CD4-positive, alpha-beta T cell treated with Interleukin-17A for 1 hour (primary cell): ENCODE measurements at places on chromosomes 12 and 14.

DNA sequence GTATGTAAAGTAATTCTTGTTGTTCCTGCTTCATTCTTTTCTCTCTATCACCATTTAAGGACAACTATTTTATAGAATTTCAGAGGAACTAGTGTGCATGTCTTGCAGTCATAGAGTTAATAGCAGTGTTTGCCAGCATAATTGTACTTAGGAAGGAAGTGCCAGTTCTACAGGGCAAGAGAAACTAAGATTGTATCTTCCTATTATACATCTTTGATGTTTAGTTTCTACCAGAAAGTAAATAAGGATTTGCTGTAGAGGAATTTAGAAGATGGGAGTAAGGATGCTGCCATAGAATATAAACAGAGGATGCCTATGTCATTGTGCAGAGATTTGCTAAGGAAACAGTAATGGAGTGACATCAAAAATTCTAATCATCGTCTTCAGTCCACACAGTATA, 270.9 kb upstream of the NPAS3 start:
- no peak for DNase-seq

DNA sequence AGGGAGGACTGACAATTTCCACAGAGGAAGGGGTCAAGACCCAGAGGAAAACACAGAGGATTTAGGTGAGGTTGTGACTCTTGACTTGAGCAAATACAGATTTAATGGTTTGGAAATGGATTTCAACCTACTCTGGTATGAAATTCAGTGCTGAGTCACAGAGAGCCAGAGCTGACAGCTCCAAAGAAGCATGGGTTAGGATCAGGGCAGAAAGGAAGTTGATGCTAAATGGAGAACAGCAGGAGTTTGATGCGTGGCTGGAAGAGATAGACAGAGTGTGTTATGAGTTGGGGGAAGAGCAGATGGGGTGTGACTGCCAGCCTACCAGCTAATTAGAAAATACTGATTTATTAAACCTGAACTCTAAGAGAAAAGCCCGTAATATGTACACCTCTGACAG, 272.6 kb downstream of the FOXG1 start:
- DNase-seq = no peak

- no peak for DNase-seq
Measured at GRCh38 chr14:92465353-92466055, 48.1 kb upstream of the RIN3 start.

- DNase-seq = no peak
Measured at GRCh38 chr12:126760092-126760491, 1506.9 kb upstream of the TMEM132C start.

- DNase-seq = no peak
Measured at GRCh38 chr14:103124501-103125001, 1.3 kb downstream of the TNFAIP2 start.

GRCh38 chr14:56554301-56554700, 25.3 kb upstream of the TMEM260 start:
- no peak for DNase-seq

DNA sequence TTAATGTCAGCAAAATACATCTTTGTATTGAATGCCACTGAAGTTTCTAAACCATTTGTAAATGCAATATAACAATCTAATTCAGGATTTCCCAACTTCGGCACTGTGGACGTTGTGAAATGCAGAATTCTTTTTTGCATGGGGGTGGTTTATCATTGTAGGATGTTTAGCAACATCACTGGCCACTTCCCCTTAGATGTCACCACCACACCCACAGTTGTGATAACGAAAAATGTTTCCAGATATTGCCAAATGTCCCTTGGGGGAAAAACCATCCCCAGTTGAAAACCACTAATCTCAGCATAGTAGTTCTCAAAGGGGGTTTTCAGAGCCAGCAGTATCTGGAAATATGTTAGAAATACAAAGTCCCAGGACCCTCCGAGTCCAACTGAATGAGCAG, 203.3 kb downstream of the NAV3 start:
- DNase-seq = no peak

DNA sequence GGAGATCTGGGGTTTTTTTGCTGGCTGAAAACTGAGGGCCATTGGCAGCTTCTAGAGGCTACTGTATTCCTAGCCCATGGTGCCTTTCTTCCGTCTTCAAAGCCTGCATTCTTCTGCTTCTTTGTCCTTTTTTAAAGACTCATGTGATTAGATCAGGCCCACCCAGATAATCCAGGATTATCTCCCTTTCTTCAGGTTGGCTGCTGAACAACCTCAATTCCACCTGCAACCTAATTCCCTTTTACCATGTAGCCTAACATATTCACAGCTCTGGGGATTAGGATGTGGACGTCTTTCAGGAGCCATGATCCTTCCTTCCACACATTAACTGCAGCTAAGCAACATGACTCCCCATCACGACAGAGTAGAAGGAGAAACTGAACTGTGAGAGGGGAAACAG, 985.5 kb downstream of the DIO2 start:
- no peak for DNase-seq

GRCh38 chr14:76045773-76046172, 60.2 kb downstream of the IFT43 start:
- no peak for DNase-seq

DNA sequence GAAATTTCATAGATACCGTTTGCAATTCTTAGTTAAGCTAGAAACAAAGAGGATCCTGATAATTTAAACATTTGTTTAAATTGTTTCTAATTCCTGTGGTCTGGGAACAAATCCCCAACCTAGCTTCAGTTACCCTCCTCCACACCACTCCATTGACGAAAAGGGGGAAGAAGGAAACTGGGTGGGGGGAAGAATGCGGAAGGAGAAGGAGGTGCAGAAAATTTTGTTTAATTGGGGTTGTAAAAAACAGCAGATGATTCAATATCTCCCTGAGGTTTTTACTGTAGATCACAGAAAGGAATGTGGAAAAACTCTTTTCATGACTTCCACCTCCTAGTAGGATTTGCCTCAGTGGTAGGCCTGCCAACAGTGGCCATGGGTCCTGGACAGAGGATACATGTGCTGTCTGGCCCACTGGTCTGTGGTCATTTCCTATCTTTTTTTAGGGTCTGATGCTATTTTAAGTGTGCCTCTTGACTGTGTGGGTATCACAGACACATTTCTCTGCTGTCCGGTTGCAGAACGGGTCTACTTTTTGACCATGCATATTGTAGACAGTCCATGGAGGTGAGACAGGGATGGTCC, 122.9 kb upstream of the PCED1B start:
- DNase-seq = no peak

DNA sequence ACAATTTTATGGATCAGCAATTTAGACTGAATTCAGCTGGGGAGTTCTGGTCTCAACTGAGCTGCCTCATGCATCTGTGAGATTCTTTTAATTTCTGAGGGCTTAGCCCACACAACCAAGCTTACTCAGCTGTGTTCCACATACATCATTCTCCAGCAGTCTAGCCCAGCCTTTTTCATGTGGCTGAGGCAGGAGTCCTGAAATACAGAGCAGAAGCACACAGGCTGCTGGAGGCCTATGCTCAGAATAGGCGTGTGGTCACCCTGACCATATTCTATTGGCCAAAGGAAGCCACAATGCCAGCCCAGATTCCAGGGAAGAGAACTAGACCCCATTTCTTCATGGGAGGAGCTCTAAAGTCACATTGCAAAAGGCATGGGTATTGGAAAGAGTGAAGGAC, 72.3 kb upstream of the DHRS4 start:
- no peak for DNase-seq

DNA sequence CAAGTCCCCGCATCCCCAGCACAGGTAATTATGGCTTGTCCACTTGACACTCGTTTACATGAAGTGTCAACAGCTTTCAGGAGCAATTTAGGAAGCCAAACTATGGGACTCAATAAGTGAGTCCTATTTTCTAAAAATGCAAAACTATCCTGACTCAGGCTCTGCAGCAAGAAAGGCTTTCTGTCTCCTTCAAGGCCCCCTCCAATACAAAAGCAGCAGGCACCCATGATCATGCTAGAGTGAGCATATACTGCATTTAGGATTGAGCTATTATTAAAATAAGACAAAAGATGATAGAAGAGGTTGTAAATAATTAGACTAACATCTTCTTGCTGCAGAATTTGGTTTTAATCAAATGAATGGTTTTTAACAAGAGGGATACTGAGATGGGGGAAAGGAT, 3.2 kb downstream of the SIX6 start:
- DNase-seq = no peak

DNA sequence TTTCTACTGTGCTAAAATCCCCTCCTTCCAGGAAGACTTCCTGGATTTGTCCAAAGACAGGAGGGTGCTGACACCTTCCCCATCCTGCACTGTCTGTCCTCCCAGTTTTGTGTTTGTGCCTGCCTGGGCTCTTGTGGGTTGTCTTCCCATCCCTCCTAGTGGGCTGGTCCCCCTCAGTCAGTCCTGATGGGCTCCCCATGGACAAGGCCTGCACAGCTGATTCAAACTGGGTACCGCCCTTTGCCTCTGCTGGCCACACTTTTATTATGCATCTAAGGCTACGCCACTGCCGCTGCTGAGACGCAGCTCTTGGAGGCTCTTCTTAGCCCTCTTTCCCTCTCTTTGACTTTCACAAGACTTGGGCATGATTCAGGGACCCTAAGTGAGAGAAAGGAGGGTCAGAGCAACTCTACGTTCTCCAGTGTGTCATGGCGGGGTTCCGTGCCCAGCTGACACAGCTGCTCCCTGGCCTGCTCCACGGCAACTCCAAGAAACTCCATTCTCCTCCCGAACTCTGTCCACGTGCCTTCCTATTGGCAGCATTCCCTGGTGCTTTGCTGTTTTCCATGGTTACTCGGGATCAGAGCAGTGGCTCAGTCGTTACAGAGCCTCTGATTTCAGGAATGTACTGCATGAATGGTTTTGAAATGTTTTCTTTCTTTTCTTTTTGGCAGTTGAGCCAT, 3.8 kb upstream of the KRT85 start:
- no peak for DNase-seq

GRCh38 chr12:31603546-31604009, 12.6 kb upstream of the DENND5B start:
- DNase-seq = no peak

DNA sequence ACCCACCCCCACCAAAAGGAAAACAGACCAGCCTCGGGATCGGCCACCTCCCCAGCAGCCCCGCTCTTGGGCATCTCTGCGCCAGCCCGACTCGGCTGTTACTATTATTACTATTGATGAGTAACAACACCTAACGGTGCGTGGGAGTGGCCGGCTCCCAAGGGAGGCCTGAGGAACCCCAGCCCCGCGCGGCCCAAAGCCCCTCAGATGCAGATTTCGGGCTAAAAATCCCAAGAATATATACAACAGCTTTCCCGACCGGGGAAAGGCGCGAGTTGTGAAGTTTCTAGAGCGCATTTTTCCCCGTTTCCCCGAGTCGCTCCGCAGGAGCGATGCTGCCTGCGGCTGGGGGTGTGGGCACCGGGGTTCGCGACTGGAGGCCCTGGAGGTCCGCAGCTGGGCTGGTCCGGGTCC, 565 bp downstream of the NT5DC3 start:
- DNase-seq = peak; percentile 2

DNA sequence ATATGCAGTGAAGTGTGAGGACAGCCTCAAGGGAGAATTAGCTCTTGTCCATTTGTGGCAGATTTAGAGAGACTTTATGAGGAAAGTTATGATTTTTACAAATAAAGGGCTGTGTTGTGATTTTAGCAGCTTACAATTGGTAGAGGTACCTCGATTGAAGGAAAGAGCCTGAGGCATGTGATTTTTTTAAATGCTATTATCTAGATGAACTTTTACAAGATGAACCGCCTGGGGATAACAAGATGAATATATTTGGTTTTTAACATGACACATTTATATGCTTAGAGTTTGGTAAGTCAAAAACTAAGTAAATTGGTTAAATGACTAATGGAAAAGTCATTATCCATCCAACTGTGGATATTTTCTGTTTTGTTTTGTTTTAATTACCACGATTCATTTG, 52.6 kb downstream of the AEBP2 start:
- DNase-seq = no peak

DNA sequence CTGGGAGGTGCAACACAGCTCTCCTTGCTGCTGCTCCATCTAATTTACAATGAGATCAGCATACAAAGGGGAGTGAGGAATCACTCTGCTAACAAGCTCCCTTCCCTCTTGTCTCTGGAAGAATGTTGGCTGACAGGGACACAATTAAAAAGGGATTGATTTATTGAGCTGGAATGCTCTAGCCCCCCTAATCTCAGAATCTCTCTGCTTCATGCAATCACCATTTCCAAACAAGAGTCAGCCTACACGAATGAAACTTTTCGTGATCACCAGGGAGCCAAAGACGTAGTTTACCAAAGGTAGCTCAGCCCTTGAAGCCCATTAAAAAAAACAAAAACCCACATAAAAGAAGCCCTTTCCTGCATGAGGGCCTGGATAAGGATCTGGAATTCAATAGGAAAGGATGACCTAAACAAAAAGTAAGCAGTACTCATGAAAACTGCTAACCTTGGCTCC, 223.8 kb downstream of the C12orf75 start:
- DNase-seq = no peak

DNA sequence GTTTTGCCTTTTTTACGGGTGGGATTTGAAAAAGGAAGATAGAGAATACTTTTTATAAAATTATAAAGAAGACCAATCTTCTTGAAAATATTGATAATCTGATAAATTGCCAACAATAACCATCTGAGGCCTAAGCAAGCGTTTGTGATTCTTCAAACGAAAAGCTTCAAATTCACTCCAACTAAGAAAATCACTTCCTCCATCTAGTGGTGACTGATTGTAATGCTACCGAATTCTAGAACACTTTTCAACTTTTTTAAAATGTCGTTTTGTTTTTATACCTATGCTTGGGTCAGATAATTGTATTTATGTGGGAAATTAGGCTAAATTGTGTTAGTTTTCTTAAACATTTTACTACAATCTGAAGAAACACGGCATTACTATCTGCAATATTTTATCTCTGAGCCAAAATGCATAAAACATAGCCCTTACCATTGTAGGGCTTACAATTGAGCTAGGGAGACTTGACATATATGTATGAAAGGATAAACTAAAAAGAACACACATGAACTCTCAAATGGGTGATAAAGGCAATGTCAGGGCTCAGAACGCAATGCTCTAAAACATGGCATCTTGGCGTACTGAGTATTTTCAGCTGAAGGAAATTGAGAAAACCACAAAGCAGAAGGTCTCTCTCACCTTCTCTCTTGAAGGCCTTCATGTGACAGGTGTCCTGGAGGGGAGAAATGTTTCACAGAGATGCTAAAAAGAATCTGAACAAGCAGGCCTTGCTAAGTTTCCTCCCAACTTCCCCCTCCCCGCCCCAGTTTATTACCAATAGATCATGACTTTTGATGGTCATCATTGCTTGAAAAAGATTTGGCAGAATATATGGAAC, 36.8 kb upstream of the G2E3 start:
- DNase-seq = peak; percentile 55

GRCh38 chr14:31788340-31788739, 227.1 kb downstream of the NUBPL start:
- no peak for DNase-seq

GRCh38 chr12:4193821-4194220, 79.7 kb upstream of the CCND2 start:
- DNase-seq = no peak

DNA sequence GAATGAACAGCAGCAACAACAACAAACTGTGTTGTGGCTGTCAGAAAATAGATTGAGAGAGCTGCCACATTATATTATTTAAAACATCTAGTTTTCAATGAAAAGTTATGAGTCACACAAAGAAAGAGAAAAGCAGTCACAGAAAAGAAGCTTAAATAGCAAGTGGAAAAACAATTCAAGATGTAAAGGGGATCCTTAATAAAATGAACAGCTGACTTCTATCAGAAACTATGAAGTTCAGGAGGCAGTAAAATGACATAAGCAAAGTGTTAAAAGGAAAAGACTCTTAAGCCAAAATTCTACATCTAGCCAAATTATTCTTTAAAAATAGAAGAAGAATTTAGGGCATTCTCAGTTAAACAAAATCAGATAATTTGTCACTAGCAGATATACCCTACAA, 5.6 kb downstream of the CLEC14A start:
- DNase-seq = no peak
